Prostate gland (tissue), 2 donors: ENCODE measurements at places on chromosomes 12 and 14. TPM values are rescaled to one million over a fixed set of nuclear protein-coding genes. Genes with fewer than 3 reads are reported as not detected.

The SLC8B1 gene
- total RNA-seq = 23.1 TPM

GRCh38 chr14:36805131-36805559 is 143.5 kb downstream of the PAX9 start:
- DNase-seq = no peak
- no peak overlapping the region for H3K4me3 ChIP-seq
- H3K36me3 ChIP-seq = no peaks in the 10 kb centered on the region
- H3K27me3 ChIP-seq = no peaks in the 10 kb centered on the region
- H3K27ac ChIP-seq = no peak overlapping the region

The PDZRN4 gene
- total RNA-seq = 21.1 TPM

GRCh38 chr12:130288691-130289090 is 49.0 kb upstream of the PIWIL1 start:
- H3K36me3 ChIP-seq = no peaks in the 10 kb centered on the region
- H3K4me1 ChIP-seq = no peaks in the 10 kb centered on the region
- no peaks in the 10 kb centered on the region for H3K27me3 ChIP-seq
- DNase-seq = no peak

The ZNF891 gene
- 1.9 TPM for total RNA-seq

The DBX2 gene
- total RNA-seq = not detected
